ENCODE measurements at places on chromosomes 2 and 18.

- no peak for DNase-seq
Measured at GRCh38 chr2:133362061-133362476, 206.2 kb downstream of the NCKAP5 start.

DNA sequence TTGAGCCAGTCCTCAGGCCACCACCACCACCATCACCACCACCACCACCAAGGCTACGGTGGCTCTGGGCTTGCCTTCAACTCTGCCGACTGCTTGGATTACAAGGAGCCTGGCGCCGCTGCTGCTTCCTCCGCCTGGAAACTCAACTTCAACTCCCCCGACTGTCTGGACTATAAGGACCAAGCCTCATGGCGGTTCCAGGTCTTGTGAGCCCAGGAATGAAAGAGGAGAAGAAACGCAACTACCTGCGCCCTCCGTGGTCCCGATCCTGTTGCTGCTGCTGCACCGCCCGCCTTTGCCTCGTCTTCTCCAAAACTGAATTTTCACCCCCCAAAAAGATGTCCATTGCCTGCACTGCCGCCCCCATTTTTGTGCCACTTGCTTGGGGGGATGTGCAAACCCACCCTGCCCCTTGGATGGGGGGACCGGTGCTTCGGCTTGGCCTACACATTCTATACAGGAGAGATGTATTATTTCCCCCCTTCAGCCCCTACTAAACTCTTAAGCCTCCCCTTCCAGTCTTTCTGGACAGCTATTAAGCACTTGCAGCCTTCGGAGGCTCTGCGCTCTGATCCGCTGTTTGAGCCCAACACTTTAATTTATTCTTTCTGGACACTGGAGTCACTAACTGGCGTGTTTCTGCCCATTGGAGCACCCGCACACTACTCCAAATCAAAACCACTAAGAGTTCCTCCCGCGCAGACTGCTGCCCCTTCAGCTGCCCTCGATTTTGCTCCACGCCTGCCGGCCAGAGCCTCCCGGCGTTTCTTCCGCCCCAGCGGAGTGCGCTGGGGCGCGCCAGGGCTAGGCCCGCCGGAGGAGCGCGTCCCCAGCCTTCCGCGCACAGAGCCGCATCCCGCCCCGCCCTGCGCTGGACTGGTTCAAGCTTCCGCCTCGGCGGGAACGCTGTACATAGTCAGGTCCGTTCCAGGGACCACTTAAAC is 5.7 kb downstream of the OTX1 start:
- no peak for DNase-seq

DNA sequence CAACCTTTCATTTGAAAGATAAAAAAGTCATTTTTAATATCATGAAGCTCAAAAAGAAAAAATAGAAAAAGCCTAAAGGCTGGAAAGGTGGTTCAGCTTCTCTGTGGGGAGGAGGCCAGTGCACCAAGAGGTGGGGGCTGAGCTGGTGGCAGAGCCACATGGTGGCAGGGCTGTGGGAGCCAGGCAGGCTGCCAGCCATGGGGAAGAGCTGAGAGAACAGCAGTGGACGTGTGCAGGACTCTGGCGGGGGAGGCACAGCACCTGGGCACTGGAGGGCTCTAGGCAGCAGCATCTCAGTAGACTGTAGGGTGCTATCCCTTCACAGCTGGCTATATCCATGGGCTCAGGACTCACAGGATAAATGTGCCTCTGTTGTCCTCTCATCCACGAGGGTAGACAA is 47.8 kb downstream of the STK25 start:
- DNase-seq = no peak

GRCh38 chr2:241804326-241805229 is 4.4 kb upstream of the NEU4 start:
- DNase-seq = peak; percentile 41

DNA sequence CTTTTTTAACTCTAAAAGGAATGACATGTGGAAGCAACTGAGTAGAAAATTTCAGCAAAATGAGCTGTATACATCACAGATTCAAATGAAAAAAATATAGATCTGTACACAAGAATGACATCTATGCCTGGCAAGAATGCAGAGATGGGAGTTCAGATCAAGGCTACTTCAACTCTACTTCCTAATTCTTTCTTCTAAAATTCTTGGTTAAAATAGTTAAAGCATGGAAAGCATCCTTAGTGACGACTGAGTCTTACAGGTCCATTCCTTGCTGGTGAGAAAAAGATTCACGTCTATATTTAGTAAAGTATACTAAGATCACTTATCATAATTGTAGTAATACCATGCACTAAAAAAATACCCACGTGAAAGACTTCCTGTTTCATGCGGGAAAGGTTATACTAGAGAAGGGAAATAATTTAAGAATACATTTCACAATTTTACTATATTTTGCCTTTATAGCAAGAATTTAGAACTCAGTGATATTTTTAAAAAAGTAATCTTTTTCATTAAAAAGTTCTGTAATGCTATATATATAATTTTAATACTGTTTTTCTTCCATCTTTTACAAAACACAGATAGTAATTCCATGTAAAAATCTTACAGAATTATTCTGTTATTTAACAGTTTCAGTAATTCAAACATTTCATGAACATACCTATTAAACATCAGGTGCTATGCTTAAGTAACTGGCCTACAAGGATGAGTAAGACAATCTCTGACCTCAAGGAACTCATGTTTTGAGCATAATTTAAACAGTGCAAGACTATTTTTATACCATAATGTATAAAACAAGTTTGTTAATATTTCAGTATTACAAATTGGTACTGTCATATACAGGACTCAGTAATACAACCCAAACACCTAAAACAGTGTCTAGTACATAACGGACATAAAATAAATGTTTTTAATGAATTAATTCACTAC is 159.6 kb downstream of the BAZ2B start:
- DNase-seq = no peak

GRCh38 chr2:28413152-28413898 is 20.7 kb downstream of the FOSL2 start:
- DNase-seq = no peak

- DNase-seq = no peak
Measured at GRCh38 chr2:46943881-46944798, 28.5 kb upstream of the MCFD2 start.

DNA sequence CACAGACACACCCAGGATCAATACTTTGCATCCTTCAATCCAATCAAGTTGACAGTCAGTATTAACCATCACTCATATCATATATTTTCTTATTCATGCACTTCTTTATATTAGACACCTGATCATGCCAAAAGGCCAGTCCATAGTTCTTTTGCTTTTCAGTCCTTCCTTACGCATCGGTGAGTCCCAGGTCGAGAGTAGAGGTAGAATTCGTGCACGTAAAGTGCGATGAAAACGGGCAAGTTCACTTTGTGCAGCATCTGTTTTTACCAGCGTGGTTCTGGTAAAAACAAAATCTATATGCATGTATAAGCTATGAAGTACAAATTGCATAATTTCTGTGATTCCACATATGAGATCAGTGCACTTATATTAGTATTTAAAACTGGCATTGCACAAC is 1.2 kb upstream of the COPS8 start:
- DNase-seq = no peak

GRCh38 chr2:100757621-100758394 is 62.1 kb upstream of the NPAS2 start:
- no peak for DNase-seq

DNA sequence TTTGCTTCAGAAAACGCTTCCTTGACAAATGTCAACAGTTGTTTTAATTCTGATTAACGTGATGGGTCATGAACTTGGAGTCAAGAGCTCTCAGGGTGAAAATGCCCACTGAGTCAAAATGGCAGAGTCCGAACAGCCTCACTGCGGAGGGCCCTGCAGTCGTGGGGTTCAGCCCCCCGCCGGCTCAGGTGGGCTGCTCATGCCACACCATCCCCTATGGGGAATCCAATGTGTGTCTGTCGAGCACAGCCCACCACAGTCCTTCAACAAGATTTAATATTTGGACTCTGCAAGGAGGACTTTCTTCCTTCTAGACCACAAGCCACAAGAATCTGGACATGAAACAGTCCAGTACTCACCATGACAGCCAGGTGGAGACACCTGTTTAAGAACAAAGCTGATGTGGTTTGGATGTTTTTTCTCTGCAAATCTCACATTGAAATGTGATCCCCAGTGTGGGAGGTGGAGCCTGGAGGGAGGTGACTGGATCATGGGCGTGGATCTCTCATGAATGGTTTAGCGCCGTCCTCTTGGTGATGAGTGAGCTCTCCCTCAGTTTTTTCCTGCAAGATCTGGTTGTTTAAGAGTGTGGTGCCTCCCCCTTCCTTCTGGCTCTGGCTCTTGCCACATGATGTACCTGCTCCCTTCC is 201.0 kb downstream of the NDUFA10 start:
- peak; percentile 7 for DNase-seq

- DNase-seq = no peak
Measured at GRCh38 chr2:144524118-144525009, 4.4 kb upstream of the ZEB2 start.

- no peak for DNase-seq
Measured at GRCh38 chr2:167851323-167851860, 396.0 kb downstream of the STK39 start.

- peak; percentile 22 for DNase-seq
Measured at GRCh38 chr2:241068942-241069810, 32.9 kb downstream of the MTERF4 start.

DNA sequence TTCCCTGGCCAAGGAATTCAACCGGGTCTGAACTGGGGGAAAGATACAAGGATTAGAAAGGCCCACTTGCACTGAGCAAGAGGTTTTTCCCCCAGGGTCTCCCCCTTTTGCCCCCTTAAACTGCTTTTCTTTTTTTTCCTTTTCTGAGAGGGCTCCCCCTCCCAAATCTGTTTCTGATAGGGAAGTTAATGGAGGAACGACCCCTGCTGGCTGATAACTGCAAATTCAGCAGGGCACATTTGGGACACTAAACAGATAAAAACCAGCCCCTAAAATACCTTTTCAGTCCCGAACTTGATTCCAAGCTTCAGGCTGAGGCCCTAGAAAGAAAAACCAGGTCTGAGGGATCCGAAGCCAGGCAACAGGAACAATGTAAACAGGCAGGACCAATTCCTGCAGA is 1012.4 kb upstream of the CRIM1 start:
- DNase-seq = no peak

DNA sequence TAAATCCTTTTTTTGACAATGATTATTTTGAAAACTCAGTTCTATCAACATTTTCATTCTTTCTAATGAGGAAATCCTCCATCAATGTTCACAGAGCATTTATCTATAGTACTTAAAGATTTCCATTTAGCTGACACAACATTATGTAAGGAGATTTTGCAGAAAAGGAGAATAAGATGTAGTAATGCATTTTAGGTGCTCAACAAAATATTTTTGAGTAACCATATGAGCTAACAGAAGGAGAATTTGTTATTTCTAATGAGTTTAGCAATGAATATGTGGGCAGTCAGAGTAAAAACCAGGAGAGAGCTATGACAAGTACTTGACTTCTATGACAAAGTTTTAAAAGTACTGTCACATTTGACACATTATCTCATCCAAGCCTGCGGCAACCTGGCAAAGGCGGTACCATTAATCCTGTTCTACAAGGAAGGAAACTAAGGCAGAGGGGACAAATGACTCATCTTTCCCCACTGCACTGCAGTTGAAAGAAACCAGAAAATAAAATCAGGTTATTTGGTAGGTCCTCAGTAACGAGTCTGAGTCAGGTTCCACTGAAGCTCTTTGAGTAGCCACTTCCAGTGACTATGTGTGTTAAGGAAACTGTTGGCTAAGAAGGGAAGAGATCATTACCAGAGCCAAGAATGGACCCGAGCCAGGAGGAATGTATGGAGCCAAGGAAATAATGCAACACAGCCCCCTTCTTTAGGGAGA is 134.1 kb upstream of the ITGB6 start:
- no peak for DNase-seq

GRCh38 chr18:23871410-23871809 is 143.1 kb upstream of the TTC39C start:
- peak; percentile 81 for DNase-seq

GRCh38 chr2:214630402-214631045 is 179.0 kb downstream of the BARD1 start:
- no peak for DNase-seq

DNA sequence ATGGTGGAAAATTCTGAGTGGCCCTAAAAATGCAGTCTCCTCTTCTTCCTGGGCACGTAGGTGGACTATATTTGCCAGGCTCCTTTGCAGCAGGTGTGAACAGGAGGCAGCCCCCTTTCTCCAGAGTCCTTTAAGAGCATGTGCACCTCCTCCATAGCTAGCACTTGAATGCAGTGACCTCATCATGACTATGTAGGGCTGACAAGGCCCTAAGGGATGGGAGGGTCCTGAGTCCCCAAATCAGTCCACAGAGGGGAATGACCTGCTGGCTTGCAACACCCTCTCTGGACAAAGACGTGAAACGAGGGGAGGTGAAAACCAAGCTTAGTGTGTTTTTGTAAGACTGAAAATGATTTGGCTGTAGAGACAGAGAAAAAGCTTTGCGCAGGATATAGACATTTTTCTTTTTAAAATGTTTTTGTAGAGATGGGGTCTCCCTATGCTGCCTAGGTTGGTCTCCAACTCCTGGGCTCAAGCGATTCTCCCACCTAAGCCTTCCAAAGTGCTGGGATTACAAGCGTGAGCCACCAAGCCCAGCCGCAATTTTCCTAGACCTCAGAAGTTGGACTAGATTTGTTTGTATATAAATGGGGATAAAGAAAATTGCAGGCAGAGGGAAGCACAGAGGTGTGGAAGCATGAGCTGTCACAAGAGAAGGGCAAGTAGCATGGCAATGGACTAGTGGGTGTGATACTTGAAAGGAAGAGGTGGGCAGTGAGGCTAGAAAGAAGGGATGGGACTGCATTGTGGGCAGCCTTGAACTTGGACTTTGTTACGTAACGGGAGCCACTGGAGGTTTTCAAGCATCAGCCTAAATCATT is 28.8 kb downstream of the LONRF2 start:
- no peak for DNase-seq

DNA sequence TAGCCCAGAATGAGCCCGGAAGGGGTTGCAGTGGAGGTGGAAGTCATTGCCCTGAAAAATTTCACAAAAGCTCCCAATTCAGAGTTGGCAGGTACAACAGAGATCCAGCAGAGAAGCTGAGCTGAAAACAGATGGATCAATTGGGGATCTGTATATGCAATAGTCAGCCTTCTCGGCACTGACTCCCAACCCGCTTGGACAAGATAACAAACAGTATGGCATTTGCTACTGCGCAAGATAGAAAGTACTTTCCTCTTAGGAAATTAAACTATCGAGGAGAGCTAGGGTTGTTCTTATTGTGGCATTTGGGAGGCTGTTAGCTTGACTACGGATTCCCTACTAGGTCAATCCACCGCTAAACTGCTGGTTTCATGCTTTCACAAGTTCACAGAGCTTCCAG is 11.6 kb upstream of the IER3IP1 start:
- no peak for DNase-seq

DNA sequence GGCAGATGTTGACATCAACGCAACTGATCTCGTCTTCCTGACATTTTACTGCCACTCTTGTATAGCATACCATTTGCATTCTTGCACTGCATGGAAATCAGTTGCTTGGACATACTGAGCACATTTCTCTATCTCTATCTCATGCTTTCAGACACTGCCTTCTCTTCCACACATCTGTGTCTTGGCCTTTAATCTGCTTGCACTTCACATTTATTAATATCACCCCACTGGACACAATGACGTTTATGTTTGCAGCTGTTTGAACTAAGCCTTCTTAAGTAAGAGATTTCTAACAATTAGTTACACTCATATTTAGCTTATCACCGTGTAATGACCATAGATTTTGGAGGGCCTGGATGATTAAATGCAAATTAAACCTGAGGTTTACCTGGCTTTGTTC is 229.8 kb upstream of the CDH19 start:
- DNase-seq = no peak

GRCh38 chr2:162333968-162334367 is 10.0 kb upstream of the GCA start:
- peak; percentile 27 for DNase-seq
